IMR-90 (cell line): ENCODE measurements at places on chromosomes 11 and 22. TPM values are rescaled to one million over a fixed set of nuclear protein-coding genes. Genes with fewer than 3 reads are reported as not detected.
A peak's percentile ranks its signal among the peaks of the same experiment; 100 is the strongest.

NTM gene
- total RNA-seq = 17.8 and 19.5 TPM in 2 replicates

GRAMD1B gene
- total RNA-seq = 6.1 and 7.2 TPM in 2 replicates

DNA sequence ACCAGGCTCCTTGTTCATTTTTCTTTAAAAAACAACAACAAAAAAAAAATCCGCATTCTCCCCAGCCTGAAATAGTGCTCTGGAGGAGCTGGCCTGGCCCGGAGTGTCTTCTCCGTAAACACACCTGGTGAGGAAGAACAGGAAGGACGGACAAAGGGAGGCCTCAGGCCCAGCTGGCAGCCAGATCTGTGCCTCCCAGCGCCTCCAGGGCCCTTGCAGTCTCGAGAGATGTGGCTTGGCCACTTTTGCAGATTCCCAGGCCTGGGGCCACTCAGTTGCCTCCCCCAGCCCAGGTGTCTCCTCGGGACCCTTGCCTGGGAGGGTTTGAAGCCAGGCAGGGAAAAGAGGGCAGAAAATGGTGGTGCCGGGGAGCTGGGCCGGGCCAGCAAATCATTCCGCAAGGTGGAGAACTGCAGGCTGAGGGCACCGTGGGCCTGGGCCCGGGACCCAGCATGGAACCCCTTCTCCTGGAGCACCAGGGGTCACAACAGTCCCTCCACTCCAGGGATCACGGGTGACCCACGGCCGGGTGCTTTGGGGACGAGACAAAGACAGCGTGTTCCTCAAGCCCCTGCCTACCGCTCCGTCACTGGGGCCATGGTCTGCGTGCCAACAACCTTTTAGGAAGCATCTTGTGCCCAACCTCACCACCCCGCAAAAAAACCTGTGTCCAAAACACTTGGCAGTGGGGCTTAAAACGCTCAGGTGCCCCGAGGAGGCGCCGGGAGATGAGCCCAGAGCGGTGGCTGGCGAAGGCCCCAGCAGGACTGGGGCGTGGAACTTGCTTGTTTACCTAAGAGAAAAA lies 67.1 kb upstream of the WNT7B start:
- peaks cover 20% of the 10 kb centered on the region for H3K4me1 ChIP-seq
- no peaks in the 10 kb centered on the region; the same call in 1 of the 2 replicates for H3K36me3 ChIP-seq
- no peaks in the 10 kb centered on the region for H3K27me3 ChIP-seq
- peak overlapping the region; percentile 70 for H3K27ac ChIP-seq

DNA sequence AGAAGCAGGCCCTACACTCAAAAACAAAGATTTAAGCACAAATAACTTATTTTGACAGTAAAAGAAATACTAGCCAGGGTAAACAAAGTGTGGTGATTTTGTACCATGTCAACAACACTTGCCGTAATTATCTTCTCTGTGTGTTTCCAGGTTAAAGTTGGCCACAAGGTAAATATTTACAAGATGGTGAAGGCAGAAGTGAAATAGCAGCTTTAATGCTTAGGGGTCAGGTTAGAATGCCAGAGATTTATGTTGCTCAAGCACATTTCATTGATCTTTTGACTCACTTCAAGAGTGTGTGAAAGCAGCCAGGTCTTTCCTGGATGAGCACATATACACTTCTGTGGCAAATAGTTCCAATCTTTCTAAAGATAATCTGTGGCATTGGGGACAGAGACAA lies 270.2 kb upstream of the LUZP2 start:
- no peak overlapping the region for H3K27ac ChIP-seq
- H3K4me1 ChIP-seq = 0 out of 2 replicates have a peak, but pooled peaks cover 1% of the 10 kb centered on the region
- DNase-seq = no peak
- H3K27me3 ChIP-seq = no peaks in the 10 kb centered on the region
- no peaks in the 10 kb centered on the region for H3K36me3 ChIP-seq

DNA sequence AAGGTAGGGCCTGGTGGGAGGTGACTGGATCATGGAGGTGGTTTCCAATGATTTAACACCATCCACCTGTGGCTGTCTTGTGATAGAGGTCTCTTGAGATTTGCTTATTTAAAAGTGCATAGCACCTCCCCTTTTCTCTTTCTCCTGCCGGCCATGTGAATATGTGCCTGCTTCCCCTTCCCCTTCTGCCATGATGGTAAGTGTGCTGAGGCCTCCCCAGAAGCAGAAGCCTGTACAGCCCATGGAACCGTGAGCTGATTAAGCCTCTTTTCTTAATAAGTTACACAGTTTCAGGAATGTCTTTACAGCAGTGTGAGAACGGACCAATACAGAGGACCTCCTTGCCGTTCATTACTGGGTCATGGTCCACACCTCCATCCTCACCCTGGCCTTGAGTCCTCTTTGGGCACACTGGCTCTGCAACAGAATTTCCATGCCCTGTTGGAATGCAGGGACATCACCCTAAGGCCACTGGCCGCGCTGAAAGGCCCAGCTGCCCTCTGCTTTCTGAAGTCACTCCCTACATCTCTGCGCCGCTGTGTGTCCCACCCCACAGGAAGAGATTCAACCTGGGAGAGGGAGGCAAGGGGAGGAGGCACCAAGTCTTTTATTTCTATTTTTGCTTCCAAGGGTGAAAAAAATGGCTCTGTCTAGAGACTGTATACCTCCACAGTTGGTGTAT lies 49.0 kb upstream of the DKK3 start:
- H3K27me3 ChIP-seq = no peaks in the 10 kb centered on the region
- H3K36me3 ChIP-seq = no peaks in the 10 kb centered on the region
- H3K4me3 ChIP-seq = no peak overlapping the region
- H3K27ac ChIP-seq = no peak overlapping the region

- no peak for DNase-seq
- H3K27me3 ChIP-seq = peaks cover 12% of the 10 kb centered on the region; the same call in 1 of the 2 replicates
- no peaks in the 10 kb centered on the region for H3K4me1 ChIP-seq
- H3K4me3 ChIP-seq = no peak overlapping the region
- H3K36me3 ChIP-seq = no peaks in the 10 kb centered on the region
Observed at GRCh38 chr11:73198677-73199076, 19.4 kb upstream of the P2RY2 start.

- H3K36me3 ChIP-seq = peaks cover 18% of the 10 kb centered on the region; the same call in 1 of the 2 replicates
- DNase-seq = peak; percentile 52
- no peak overlapping the region for H3K4me3 ChIP-seq
Observed at GRCh38 chr11:108302121-108302785, 79.4 kb downstream of the ATM start.

DNA sequence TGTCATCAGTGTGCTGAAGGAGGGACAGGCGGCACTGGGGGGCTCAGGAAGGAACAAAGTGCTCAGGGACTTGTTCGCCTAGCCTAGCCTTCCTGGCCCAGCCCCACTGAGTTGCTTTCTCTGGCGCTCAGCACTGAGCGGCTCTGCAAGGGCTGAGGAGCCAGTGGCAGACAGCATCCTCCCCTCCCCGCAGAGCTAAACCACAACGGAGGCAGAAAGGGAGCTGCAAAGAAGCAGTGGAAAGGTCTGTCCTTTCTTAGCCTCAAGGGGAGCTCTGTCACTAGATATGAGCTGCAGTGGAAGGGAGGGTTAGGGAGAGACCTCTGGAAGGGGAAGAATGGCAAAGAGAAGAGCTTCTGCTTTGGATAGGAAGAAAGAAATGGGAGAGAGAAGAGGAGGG lies 89.7 kb upstream of the PHOX2A start:
- H3K4me3 ChIP-seq = no peak overlapping the region
- no peaks in the 10 kb centered on the region for H3K36me3 ChIP-seq
- no peaks in the 10 kb centered on the region for H3K27me3 ChIP-seq
- H3K27ac ChIP-seq = no peak overlapping the region
- no peak for DNase-seq

GRCh38 chr11:121841487-121842191 lies 274.4 kb downstream of the BLID start:
- H3K4me1 ChIP-seq = peaks cover 2% of the 10 kb centered on the region; the same call in 1 of the 2 replicates
- DNase-seq = peak; percentile 83
- H3K27ac ChIP-seq = no peak overlapping the region
- no peaks in the 10 kb centered on the region for H3K27me3 ChIP-seq
- H3K36me3 ChIP-seq = no peaks in the 10 kb centered on the region
